ENCODE measurements at places on chromosomes 1 and 21.

GRCh38 chr1:26278724-26279455, 996 bp upstream of the SH3BGRL3 start:
- no peak for DNase-seq

GRCh38 chr1:115322631-115323030, 15.4 kb downstream of the NGF start:
- no peak for DNase-seq

DNA sequence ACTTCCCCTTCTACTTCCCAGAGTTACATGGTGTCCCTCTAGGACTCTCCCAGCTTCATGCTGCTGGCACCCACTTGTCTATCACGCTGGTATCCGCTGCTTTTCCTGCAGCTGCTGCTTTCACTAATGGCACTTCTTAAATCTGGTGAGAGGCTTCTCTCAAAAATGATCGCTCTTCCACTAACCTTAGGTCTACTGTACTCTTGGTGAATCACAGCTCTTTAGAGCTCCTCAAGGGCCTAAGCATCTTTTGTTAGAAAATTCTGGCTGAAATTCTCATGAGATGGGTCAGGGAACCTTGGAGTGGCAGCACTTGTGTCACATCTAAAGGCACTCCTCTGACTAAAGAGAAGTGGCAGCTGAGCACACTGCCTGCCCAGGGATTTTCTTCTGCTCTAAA, 32.1 kb downstream of the ZMYND12 start:
- DNase-seq: no peak

- no peak for DNase-seq
Observed at GRCh38 chr1:195019385-195019784, 1588.9 kb downstream of the KCNT2 start.

- DNase-seq: no peak
Observed at GRCh38 chr1:9440763-9441194, 98.5 kb upstream of the SLC25A33 start.

DNA sequence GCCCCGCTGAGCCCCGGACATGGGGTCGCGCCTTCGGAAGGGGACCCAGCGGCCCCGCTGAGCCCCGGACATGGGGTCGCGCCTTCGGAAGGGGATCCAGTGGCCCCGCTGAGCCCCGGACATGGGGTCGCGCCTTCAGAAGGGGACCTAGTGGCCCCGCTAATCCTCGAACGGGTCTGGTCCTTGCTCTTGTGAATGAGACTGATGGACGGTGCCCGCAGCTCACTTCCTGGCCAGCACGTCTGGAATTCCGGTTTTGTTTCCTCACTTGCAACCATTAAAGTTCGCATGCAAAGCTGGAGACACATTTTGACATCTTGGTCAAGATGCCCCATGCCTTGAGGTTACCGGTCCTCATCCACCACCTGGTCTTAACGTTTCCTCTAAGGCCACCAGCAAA, 5.6 kb downstream of the WRAP73 start:
- no peak for DNase-seq

GRCh38 chr1:186188004-186188539, 187.0 kb downstream of the TPR start:
- no peak for DNase-seq

DNA sequence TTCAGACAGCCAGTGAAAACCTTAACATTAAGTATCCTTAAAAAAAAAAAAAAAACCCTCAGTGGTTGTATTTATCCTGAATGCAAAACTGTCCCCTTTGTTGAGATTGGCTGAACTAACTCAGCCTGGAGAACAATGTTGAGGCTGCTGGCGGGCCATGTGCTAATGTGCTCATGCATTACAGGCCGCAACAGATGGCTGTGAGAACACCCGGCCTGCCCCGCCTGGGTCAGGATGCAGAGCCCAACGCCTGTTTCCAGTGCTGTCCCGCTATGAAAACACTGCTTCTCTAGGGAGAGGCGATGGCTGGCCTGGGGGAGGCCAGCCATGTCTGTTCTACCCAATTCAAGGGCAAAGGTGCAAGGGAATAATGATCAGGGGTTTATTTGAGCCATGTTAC, 13.8 kb downstream of the OLIG2 start:
- DNase-seq: no peak

DNA sequence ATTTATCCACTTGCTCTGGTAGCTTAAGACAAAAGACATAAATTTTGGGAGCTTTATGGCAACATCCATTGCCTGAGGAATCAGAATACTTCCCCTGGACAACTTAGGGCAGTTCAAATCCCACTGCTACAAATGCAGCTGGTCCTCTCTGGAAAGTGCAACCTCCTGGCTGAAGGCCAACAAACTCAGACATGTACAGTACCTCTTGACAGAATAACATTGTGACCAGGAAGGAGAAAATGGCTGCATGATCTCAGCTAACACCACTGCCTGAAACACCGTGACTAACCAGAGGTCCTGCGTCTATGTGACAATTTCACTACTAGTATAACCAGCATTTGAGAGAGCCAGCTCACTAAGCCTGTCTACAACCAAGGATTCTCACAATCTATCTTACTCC, 218.9 kb downstream of the CRB1 start:
- no peak for DNase-seq

DNA sequence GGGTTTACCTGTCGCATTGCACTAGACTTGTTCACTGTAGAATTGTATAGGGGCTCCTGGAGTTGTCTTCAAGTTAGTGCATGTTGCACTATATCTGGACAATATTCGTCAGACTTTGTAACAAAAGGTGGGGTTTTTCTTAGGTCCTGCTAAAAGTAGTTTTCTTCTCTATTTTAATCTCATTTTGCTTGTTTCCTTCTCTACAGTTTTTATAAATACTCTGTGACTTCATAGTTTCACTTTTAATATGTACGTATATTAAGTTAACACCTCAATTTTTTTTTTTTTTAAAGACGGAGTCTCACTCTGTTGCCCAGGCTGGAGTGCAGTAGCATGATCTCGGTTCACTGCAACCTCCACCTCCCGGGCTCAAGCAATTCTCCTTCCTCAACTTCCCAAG, 26.5 kb upstream of the MRPS6 start:
- no peak for DNase-seq

DNA sequence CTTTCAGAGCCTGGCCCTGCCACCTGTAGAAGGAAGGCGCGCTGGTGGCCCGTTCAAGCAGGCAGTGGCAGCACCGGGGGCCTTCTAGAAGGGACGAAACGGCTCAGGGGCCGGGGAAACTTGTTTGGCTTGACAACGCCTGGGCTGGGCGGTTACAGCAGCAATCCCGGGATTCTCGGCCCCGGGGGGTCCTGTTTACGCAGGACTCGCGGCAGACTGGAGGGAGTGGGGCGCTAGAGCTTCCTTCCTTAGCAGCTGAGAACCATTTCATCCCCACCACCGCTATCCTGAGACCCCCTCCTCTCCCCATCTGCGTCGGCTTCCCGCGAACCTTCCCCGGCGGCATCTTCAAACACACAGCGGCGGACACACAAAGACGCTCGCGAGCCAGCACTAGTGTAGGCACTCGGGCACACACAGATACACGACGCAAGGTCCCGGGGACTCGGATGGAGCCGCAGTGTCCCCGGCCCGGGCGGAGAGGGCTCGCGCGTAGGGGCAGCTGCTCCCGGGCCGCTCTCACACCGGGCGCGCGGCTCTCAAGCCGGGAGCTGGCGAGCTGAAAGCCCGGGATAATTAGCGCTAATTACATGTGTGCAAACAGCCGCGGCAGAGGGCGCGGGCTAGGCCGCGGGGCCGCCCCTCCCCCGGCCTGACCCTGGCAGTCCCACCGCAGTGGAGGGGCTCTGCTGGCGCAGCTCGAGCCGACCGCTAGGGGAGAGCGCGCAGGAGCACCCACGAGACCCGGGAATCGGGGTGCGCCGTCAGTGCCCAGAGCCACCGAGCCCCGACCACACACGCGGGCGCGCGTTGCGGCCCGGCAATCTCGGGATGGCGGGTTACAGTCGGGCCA, 271.4 kb downstream of the FOXD2 start:
- no peak for DNase-seq

GRCh38 chr1:157439302-157439954, 112.9 kb downstream of the FCRL5 start:
- no peak for DNase-seq

DNA sequence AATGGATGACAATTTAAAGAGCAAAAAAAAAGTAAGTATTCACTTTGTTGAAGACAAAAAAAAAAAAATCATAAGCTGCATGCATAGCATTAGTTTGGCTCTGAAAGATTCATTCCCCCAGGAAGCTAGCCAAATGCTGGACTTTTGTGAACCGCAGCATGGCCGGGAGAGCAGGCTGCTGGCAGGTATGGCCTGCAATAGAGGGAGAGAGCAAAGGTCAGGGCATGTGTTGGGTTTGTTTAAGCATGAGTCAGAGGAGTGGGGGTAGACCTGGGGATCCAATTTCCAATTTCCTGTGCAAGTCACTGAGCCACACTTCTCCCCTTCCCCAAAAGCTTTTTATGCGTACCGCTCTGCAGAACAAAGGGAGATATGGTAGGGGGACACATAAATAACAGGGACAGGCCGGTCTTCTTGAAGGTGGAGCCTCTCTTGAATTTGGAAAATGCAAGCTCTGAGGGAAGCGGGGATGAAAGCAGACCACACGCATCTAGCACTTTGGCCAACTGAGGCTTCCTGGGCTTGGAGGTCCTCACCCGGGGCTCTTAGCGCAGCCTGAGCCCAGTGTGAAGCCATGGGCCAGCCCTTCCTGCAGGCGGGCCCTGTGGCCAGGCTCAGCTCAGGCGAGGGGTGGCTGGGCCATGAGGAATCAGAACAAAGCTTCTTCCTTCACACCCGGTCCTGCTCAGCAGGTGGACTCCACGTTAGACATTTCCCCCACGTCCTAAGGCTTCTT, 171.1 kb downstream of the TOMM20 start:
- DNase-seq: no peak

GRCh38 chr1:221620437-221621384, 121.2 kb downstream of the DUSP10 start:
- DNase-seq: no peak

DNA sequence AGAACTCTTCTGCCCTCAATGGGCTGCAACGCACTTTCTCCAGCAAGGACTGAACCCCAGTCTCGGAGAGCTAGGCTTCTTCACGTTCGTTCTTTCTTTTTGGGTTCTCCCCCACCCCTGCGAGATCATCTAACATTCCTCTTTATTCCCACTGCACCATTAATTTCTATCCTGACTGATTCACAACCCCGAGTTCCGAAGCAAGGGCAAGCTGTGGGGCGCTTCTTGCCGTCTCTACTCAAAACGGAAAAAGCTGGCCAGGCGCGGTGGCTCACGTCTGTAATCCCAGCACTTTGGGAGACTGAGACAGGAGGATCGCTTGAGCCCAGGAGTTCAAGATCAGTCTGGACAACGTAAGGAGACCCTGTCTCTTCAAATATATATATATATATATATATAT, 37.4 kb upstream of the BTG2 start:
- DNase-seq: no peak

DNA sequence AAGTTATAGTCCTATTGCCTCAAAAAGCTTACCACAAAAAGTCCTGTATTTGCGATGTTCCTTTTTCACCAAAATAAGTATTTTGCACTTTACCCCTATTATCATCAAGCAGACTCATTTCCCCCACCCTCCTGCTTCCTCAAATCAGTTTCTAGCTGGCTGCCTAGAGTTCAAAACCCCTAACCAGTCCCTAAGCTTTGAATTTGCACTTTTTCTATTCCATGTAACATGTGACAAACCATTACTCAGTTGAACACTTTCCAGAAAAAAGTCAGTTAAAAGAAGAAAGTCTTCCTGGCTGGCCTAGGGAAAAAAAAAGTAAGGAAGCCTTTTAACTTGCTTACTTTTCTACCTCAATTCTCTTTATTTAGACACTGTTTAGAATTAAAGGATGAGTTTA, 8.2 kb downstream of the CEP170 start:
- no peak for DNase-seq

DNA sequence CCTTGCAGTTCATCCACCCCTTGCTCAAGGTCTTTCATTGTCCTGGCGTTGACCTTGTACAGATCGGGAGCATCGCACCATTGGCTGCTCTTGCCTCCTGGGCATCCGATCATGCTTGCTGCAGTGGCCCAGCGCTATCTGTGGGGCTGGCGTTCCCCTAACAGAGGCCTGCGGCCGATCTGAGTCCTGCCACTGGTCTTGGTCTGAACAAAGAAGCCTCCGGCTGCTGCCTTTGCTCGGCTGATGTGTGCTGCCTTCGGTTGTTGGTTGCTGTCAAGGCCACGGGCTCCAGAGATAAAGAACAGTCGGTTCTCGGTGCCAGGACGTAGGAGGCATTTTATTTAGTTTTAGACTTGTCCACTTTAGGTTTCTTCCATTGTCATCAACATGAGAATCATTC, 39.0 kb downstream of the PCNT start:
- no peak for DNase-seq

DNA sequence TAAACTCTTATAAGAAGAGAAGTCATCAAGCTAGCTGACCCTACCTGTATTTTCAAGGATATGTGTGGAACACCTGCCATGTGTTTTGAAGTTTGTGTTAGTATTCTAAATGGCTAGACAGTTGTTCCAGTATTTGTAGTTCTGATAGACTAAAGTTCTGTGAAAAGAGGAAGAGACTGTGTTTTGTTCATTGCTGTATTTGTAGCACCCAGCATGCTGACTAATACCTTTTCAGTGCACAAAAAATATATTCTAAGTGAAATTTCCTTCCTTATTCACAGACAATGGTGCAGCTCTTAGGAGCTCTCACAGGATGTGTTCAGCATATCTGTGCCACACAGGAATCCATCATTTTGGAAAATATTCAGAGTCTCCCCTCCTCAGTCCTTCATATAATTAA, 8.2 kb upstream of the METTL18 start:
- DNase-seq: no peak

GRCh38 chr1:241644259-241644658, 4.1 kb upstream of the CHML start:
- no peak for DNase-seq

DNA sequence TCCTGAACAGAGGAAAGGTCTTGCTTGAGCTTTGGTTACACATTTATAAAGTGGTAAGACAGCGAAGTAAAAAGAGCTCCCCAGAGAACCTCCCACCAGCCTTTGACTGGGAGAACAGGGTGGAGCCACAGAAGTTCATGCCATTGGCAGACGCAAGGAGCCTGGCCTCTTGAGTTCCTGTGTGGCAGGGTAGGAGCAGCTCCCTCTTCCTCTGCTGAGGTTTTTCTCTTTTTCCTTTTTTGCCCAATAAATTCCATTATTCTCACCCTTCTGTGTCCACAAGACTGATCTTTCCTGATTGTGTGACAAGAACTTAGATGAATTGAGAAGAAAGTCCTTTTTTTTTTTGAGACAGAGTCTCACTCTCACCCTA, 4.3 kb downstream of the THEM4 start:
- DNase-seq: no peak

DNA sequence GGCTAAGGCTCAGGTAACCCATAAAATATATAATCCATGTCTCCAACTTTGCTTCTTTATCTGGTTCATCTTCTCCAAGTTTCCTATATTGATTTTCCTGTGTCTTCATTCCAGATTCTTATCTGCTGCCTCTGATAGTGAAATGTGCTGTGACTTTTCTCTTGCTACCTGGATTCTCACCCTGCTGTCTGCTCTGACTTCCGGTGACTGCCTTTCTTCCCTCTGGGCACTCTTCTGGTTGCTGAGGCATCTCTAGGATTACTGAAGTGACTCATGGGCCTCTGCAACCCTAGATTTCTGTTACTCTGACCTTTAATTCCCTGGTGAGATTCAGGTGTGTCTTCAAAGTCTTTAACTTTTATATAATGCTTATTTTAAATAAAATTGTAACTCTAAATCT, 46.9 kb downstream of the GIPC2 start:
- DNase-seq: no peak

- peak; percentile 8 for DNase-seq
Observed at GRCh38 chr1:63148825-63149645, 173.3 kb upstream of the FOXD3 start.

- no peak for DNase-seq
Observed at GRCh38 chr21:33198346-33199099, 31.2 kb upstream of the IFNAR2 start.

GRCh38 chr1:78471890-78472620, 18.7 kb upstream of the PTGFR start:
- no peak for DNase-seq

Measured in Jurkat, Clone E6-1 (cell line).